CD4-positive, alpha-beta T cell treated with Interleukin-17A for 1 hour (primary cell): ENCODE measurements at places on chromosomes 13 and 19.

DNA sequence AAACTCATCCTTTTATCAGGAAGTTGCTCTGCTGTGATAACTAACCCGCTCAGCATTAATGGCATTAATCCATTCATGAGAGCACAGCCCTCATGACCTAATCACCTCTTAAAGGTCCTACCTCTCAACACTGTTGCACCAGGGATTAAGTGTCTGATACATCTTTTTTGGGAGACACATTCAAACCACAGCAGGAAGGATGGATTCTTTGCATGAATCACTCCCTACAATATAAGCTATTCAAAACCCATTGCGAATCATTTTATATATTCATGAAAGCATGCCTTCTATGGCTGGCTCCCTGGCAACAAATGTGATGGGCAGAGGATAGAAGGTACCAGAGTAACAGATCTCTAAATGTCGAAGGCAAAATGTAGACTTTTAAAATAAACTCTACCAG is 27.6 kb downstream of the ARL11 start:
- no peak for DNase-seq

DNA sequence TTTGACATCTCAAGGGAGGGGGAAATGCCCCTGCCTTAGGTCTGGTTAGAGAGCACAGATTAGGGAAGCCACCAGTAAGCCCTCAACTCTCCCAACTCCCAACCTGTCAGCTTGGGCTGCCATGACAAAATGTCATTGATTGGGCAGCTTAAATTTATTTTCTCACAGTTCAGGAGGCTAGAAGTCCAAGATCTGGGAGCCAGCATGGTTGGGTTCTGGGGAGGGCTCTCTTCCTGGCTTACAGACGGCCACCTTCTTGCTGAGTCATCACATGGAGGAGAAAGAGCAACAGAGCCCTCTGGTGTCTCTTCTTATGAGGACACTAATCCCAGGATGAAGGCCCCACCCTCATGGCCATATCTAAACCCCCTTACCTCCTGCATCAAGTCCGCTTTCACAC is 24.2 kb downstream of the C19orf12 start:
- DNase-seq: peak; percentile 80

- DNase-seq: no peak
These were observed 21.2 kb upstream of the CD177 start for GRCh38 chr19:43332058-43332922.

DNA sequence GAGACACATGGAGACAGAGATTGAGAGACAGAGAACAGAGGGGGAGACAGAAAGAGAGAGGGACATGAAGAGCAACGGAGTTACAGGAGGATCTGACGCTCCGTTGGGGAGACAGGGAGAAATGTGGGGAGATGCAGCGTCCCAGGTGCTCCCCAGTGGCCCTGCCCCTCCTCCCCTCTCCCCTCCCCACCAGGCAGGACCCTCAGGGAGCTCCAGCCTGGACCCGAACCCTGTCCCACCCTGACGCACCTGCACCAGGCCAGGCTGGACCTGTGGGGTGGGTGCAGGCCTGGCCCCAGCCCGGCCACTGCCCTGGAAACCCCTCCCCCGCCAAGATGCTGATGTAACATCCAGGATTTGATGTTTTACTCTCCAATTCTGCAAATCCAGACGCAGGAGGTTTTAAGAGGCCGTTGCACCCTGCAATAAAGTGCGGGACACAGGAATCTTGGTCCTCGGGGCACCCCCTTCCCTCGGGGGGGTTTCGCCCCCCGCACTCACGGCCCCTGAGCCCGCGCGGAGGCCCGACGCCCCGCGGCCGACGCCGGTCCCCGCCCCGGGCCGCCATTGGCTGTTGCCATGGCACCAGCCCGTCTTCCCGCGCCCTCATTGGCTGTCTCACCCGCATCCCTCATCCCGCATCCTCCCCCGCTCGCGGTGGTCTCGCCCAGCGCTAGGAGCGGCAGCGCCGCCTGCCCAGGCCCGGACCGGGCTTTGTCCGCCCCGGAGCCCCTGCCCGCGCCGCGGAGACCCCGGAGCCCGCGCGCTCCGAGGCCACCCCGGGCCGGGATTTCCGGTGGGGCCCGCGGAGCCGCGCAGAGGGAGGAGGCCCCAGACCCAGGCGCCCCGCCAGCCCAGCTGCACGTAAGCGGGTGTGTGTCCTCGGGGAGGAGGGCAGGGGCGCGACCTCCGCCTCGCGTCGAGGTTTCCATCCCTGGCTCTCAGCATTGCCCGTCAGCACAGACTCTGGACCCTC is at the start of gene APC2:
APC2 (plus strand) TSS at position 655 of the 976 bp plus-strand sequence. CDS start 2,881 bp downstream, outside the sequence.
- DNase-seq: peak; percentile 31

DNA sequence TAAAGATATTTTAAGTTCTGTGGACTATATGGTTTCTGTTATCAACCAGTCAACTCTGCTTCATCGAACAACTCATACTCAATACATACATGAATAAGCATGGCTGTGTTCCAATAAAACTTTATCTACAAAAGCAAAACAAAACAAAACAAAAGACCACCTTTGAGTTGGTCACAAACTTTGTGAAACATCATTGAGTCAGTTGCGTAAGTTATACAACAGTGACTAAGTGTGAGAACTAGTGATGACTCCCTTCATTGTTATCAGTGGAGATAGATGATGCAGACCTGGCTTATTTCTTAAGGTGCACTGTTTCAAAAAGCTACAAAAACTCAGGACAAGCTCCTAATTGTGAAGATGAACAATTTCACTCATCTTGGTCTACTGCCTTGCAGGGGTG is 14.5 kb upstream of the KLK4 start:
- no peak for DNase-seq

DNA sequence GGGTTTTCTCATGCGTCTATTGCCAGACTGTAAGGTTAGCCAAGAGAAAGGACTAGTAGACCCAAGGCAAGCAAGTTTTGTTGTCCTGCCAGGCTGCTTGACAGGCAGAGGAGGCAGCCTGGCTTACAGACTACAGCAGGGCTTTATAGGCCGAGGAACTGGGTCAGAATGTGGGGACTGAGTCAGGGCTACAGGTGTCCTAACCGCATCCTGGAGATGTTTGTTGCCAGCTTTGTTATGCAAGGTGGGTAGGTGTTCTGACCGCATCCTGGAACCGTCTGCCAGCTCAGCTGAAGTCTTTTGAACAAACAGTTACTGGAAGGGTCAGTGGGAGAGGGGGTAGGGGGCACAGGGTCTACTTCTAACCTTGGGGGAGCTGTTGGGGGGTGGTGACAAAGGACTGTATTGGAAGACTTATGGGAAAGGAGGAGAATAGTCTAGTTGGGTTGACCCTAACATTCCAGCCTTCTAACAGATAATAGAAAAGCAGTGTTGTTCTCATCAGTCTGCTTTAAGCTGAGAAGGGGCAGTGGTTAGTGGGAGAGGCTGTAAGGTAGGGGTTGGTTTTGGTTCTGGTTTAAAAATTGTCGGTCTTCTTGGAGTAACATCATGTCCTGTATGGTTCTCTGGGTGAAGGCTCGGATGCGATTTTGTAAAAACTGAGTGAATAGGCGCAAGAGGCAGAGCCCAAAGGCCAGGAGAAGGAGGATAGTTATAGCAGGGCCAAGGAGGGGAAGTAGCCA is 913.8 kb upstream of the SLITRK5 start:
- DNase-seq: peak; percentile 53

GRCh38 chr13:40271931-40272775 is 394.3 kb downstream of the FOXO1 start:
- no peak for DNase-seq

GRCh38 chr13:41520016-41520659 is 62.8 kb downstream of the RGCC start:
- DNase-seq: no peak

GRCh38 chr13:111469916-111470506 is 149.6 kb downstream of the TEX29 start:
- DNase-seq: no peak

DNA sequence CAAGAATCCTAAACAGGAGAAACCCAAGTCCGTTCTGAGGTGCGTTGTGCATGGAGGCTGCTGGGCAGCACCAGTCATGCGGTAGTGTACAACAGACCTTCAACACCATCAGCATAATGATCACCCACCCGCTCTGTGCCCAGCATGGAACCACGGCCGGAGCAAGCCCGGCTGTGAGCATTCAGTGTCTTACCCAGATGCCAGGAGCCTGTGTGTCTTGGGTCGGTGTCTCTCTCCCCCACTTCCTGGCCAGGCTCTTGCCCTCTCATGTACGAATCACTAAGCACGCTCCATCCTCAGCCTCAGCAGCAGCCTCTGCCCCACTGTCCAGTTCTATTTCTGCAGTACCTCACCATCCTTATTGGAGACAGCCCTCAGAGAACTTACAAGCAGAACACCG is 231.6 kb upstream of the IRS2 start:
- no peak for DNase-seq

- no peak for DNase-seq
These were observed 278.6 kb upstream of the TSHZ3 start for GRCh38 chr19:31627620-31628365.

- no peak for DNase-seq
These were observed 139.0 kb downstream of the ZDHHC20 start for GRCh38 chr13:21319869-21320641.

- DNase-seq: peak; percentile 88
These were observed 15.2 kb upstream of the TLE6 start for GRCh38 chr19:2962018-2962670.
